ENCODE measurements at places on chromosomes 11 and 22.
A peak's percentile ranks its signal among the peaks of the same experiment; 100 is the strongest.

DNA sequence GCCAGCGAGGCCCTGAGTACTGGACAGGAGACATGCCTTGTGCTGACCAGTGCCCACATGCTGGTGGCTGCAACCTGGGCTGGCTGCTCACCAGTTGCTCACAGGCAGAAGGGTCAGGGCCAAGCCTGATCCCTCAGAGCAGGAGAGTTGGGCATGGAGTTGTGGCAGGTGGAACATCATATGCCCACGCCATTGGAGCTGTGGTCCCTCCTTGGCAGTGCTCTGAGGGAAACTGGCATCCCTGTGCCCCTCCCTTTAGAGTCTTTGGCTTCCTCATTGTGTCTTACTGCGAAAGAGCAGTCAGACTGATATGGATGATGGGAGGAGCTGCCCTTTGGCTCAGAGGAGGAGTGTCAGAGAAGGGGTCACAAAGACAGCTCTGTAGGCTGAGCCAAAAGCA is 3.1 kb upstream of the MYEOV start:
- no peak for DNase-seq

- DNase-seq, result no peak
Measured at GRCh38 chr11:44579302-44579761, 13.9 kb downstream of the CD82 start.

DNA sequence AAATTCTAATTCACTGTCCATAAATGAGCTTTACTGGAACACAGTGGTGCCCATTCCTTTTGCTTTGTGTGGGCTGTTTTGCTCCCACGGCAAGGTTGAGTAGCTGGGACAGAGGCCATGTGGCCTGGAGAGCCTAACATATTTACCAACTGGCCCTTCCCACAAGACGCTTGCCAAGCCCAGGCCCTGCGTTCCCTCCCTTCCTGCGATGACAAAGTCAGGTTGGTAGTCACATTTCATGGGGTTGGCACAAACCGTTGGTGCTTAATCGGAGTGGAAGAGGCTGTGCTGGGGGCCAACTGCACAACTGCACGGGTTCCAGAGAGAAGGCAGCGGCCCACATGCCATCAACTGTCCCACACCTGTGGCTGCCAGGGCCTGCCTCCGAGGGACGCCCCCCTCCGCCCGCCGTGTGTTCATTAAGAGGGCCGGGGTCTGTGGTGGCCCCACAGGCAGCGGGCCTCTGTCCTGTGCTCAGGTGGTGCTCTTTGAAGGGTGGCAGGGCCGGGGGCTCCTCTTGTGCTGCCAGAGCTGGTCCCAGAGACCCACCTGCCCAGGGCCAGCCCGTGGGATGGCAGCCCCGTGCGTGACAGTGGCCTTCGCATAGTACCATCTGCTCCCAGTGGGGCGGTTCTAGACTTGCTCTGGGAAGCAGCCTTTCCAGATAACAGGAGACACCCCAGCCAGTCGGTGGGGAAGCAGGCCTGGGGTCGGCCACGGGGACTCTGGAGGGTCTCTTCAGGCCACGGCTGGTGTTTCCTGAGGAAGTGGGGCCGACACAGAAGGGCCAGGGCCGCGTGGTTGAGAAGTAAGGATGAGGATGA is 81.5 kb upstream of the CLDN5 start:
- no peak for DNase-seq

GRCh38 chr11:26556582-26556981 is 15.5 kb downstream of the MUC15 start:
- no peak for DNase-seq

GRCh38 chr22:26581633-26582168 is 8.2 kb downstream of the TPST2 start:
- DNase-seq, result no peak

- no peak for DNase-seq
Measured at GRCh38 chr11:59182457-59183151, 10.7 kb downstream of the DTX4 start.

DNA sequence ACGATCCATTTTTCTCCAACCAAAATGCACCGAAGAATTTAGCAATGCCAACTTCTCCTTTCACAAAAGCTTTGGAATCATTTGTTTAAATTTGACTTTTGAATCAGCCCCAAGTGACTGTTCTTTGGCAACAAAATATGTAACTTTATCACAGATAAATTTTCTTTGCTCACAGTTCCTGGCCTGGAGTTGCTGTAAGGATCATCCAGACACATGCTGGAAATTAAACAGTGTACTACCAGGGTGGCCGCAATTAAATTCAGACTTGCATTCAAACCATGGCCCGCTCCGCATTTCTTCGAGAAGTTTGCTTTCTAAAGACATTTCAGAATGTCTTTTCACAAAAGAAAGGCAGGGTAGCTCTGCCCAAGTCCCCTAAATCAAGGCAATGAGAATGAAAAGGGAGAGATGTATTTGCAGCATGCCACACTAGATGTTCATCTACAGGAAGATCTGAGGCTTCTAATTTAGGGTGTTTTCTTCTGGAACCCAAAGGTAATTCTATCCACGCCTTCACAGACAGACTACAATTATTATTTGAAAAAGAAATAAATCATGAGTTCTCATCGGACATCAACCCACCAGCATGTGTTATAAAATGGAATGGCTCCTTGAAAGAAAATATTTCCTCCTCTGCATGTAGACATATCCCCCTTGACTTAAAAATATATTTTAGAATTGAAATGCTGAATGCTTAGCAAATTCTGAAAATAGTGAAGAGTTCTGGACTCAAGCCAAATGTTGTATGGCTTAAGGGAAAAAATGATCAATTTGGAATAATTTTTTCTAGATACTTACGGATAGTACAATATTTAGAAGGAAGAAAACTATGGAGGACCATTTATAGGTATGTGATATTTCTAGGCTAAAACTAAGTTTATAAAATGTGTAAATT is 189.7 kb upstream of the BLID start:
- DNase-seq, result no peak

DNA sequence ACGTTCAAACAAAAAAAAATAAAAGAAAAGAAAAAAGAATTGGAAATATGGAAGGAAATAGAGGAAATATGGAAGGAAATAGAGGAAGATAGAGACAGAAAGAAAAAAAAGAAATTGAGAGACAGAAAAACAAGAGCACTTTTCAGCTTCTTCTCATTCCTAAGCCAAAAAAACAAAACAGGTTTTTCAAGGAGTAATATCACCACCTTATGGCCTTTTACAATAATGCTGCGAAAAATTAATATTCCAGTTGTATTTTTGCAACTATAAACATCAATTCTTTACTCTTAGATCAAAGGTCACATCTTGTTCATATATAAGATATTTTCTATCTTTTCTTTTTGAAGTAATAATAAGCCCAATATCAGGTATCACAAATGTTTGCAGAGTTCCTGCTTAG is 328.3 kb downstream of the FAT3 start:
- DNase-seq, result no peak

- no peak for DNase-seq
Measured at GRCh38 chr11:96391698-96392307, 2.0 kb downstream of the JRKL start.

GRCh38 chr11:6737872-6738466 is 33.8 kb downstream of the OR2AG2 start:
- DNase-seq, result peak; percentile 56

DNA sequence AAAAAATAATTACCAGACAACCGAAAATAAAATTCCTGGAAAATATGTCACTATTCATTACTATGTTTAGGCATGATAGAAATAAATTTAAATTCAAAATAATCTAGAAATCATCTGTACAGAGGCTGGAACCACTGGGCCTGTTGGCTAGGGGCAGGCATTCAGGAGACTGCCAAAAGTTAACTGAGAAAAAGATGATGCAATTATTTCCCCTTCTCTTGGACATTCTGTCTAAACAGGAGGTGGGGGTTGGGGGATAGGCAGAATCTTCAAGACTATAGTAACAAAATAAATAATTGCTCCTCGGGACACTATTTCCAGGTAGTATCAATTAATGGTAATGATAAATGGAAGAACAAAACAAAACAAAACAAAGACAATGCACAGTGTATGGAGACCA is 14.1 kb downstream of the BTBD10 start:
- no peak for DNase-seq

- DNase-seq, result no peak
Measured at GRCh38 chr11:34600339-34601084, 20.4 kb upstream of the EHF start.

- DNase-seq, result no peak
Measured at GRCh38 chr11:2105511-2105910, 33.7 kb downstream of the IGF2 start.

DNA sequence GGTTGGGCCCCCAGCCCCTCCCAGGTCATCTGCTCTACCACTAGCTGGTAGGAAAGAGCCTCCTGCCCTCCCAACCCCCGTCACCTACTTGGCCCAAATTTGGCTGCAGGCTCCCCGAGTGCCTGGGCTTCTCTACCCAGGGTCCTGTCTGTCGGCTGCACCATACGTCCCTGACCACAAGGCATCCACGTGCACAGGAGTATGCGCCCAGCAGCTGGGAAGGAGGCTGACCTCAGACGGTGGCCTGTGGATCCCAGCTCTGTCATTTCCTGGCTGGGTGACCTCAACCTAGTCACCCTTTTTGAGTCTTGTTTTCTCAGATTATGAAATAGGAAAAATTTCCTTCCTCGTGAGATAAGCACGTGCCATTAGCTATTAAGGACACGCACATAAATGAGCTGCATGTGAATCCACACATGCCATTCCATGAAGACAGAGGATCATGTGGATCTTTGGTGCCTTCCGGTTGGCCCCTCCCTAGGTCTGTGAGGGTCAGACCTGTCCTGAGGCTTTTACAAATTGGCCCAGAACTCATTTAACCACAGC is 13.7 kb downstream of the CYB561A3 start:
- DNase-seq, result no peak

GRCh38 chr11:12687740-12688139 is 13.5 kb downstream of the TEAD1 start:
- no peak for DNase-seq

GRCh38 chr11:110409174-110409573 is 20.6 kb upstream of the FDX1 start:
- no peak for DNase-seq

DNA sequence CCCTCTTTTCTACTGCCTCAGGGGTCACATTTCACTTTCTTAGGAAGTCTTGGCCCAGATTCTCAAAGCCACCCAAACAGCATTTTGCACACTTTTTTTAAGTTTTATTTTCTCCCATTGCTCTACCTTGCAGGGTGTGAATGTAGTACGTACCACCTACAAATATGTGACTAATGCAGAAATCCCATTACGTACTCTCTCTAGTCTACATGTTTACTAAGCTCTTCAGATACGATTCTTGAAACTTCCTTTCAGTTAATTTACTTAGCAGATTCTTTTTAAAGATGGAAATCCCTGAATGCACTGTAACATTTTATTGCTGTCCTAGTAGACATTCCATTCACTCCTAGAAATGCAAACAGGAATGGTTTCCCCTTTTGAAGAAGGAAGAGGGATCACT is 61.3 kb downstream of the LRRC4C start:
- DNase-seq, result no peak

- DNase-seq, result no peak
Measured at GRCh38 chr11:59173080-59173963, 1.4 kb downstream of the DTX4 start.

DNA sequence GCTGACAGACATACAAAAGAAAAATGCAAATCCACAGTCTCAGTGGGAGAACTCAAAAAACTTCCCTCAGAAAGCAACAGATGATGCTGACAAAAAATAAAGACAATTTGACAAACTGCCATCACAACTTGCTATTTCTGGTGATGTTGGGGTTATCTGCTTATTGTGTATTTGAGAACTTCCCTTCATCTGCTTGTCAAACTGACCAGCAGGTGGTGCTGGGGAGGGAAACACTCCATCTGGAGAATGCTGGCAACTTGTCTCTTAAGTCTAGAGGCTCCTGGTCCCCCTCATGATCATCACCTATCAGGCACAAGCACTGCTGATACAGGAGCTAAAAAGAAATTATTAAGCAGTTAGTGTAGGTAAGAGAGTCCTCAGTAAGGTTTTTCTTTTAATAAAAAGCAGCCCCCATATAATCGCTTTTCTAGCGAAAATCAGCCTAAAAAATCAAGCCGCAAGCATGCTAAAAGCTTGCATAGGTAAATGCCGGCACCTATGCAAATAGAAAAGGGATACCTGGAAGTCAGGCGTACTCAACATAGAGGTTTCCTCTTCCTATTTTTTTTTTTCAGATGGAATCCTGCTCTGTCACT is 9.8 kb upstream of the FAM111B start:
- DNase-seq, result no peak

DNA sequence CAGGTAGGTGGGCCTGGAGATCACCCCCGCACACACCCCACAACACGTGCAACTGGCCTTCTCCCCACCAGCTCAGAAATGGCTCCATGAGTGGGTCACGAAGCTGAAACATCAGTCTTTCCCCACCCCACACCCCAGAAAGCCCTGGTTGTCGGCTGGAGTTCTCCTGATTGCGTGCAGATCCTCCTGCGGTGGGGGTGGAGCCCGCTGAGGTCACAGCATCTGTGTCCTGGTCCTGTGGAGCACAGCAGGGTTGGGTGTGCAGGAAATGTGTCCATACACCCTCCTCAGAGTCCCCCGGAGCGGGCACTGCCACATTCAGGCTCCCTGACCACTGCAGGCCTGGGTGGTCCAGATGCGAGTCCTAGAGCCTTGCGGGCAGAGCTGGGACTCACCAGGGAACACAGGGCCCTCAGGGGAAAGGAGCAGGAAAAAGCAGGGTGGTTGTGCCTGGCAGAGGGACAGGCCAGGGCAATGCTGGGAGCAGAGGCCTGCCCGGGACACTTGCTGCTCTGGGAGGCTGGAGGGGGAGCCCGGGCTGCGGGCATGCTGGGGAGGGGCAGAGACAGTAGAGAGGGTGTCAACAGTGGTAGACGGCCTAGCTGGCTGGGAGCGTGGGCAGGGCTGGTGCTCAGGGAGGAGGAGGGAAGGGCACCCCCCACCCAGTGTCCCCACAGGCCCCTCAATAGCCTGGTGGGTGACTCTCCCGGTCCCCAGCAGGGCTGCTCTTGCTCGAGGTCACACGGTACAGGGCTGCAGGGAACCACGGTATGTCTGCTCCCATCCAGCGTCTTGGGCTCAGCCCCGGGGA is 42.4 kb upstream of the PPARA start:
- DNase-seq, result no peak

GRCh38 chr11:65266210-65266609 is 4.4 kb downstream of the POLA2 start:
- no peak for DNase-seq

- DNase-seq, result no peak
Measured at GRCh38 chr11:10243896-10244575, 50.0 kb downstream of the SBF2 start.

GRCh38 chr22:23219822-23220484 is 39.6 kb downstream of the BCR start:
- DNase-seq, result peak; percentile 58

- DNase-seq, result no peak
Measured at GRCh38 chr11:134783234-134783633, 371.2 kb upstream of the B3GAT1 start.
